ENCODE measurements at places on chromosomes 1 and 21.

DNA sequence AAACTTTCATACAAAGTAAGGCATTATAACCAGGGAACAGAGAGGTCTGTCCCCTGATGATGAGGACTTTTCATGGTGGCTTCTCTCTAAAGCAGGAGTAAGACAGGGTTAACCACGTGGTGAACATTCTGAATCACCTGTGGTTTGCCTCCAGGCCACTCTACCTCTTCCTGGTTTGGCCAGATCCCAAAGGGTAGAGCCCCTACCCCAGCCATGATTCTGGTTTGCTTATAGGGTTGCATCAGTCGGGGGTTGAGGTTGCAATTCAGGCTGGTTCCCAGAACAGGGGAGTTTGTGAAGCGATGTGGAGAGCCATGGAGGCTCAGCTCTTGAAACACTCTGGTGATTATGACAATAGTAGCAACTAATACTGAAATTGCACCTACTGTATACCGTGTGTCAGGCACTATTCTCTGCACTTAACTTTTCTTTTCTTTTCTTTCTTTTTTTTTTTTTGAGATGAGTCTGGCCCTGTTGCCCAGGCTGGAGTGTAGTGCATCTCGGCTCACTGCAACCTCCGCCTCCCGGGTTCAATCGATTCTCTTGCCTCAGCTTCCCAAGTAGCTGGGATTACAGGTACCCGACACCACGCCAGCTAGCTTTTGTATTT lies 8.3 kb downstream of the CNR2 start:
- DNase-seq: no peak

- DNase-seq: no peak
Observed at GRCh38 chr1:200542162-200542561, 78.4 kb downstream of the KIF14 start.

- DNase-seq: no peak
Observed at GRCh38 chr1:48920851-48921250, 144.2 kb upstream of the BEND5 start.

GRCh38 chr1:233055879-233056641 lies 105.6 kb downstream of the NTPCR start:
- DNase-seq: no peak

- DNase-seq: no peak
Observed at GRCh38 chr1:10948463-10948775, 64.0 kb upstream of the TARDBP start.

DNA sequence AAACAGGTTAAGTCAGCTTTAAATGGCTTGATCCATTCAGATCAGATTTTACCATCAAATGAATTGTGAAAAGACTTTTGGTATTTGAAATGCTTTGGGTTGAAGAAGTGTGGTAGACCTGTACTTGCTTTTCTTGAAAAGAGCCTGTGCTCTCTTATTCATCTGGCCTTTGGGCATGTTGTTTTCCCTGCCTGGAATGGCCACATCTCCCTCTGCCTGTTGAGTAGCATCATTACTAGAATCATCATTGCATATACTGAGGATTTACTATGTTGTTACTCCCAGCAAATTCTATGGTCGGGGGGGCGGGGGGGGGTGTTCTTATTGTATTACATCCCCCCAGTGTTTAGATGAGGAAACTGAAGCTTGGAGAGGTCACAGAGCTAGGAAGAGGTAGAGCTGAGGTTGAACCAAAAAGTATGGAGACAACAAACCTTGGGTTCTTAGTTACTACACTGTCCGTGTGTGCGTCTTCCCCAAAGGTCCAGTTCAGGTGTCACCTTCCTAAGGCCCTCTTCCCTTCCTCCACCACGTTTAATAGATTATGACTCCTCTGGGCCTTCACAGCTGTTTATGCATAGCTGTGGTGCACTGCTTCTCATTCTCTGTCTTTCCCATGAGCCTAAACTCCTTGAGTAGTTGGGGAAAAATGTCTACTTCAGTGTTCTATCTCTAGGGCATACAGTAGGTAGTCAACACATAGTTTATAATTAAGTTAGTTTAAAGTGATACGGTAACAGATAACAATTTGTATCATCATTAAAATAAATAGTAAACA lies 246.4 kb upstream of the HOOK1 start:
- DNase-seq: no peak

DNA sequence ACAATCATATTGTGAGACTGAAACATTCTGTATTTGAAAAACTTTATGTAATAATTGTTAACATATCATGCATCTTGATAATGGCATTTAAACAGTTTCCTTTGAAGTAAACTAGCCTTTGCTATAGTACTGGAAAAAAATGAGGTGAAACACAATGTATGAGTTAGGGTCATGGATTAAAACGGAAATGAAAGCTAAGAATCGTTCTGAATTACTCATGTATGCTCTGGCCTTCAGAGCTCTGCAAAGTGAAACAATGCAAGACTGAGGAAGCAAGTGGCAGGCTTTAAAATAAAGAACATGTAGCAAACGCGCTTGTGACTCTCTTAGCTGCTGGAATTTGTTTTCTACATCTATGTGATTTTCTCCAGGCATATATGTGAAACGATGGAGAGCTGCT lies 317.1 kb downstream of the DPYD start:
- no peak for DNase-seq

DNA sequence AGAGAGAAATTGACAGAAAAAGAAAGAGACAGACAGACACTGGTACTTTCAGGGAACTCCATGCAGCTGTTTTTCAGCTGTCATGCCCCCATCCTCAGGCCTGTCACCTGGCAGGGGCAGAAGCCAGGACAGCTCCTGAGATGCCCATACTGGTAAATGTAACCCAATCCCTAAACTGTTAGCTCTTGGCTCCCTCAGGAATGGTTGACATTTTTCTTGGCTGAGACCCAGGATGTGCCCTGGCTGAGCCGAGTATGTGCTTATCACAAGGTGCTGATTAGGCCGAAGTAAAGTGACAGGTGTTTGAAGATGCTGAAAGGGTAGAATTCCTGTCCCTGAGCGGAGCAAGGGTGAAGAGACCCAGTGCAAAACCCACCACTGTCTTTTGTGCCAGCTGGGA lies 50.7 kb downstream of the PGM1 start:
- no peak for DNase-seq

DNA sequence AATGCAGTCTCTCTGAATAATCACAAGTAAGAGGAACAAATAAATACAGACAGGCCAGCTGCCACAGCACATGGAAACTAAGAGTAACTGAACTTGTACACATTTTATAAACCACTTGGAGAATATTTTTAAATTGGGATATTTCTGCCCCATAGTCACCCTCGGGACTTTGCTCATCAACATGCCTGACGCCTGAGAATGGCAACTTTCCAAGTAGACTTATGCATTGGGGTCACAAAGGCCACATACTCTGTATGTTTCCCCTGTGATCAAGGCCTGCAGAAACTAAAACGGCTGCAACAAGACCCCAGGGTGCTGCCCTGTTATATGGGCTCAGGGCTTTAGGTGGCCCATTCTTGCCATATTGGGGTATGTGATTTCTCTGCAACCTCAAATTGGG lies 38.3 kb upstream of the GJA5 start:
- no peak for DNase-seq

GRCh38 chr1:209803568-209803967 lies 2.4 kb downstream of the IRF6 start:
- DNase-seq: no peak

GRCh38 chr1:235821361-235821981 lies 45.2 kb downstream of the LYST start:
- no peak for DNase-seq

GRCh38 chr1:154425172-154425571 lies 20.0 kb downstream of the IL6R start:
- no peak for DNase-seq

DNA sequence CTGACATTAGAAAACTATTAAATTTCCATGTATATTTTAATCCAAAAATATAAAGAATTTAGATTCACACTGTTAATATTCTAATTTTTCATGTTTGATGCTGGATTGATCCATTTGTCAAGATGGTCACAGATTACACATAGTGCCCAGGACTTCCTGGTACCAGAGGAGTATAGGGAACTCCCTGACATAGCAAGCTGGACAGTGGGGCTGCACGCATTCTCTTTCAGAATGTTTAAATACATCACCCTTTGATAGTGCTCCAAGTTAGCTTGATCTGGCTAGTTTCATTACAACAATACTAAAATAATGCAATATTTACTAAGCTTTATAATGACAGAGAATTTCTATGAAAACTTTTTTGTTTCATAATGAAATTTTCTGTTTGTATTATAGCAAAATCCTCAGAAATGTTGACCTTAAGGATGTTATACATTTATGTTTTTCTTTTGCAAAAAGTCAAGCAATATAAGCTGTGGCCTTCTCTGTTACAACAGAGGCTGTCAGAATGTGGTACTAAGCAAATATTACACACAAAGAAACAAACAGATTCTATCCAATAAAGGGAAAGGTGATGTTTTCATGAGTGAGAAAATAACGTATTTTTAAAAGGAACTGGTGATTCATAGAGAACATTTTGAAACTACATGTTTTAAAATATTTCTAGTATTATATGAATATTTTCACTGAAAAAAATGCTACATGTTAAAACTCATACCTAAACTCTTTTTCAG lies 84.7 kb downstream of the SLC35F3 start:
- no peak for DNase-seq

GRCh38 chr1:58592522-58593134 lies 15.6 kb upstream of the TACSTD2 start:
- DNase-seq: no peak

DNA sequence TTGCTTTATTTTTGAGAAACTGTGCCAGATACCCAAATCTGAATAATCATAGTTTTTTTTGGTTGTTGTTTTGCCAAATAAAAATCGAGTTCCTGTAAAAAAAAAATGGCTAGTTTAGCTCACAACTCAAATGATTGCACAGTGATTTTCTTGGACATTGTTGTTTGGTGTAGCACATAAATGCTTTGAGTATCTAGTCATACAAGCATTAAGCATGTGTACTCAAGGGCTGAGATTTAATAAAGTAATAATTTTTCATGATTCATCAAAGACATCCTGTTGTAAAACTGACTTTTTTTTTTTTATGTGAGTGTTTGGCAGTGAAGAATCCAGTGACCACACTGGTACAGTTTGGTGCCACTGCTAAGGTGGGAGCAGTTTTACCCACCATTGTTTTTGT lies 18.8 kb downstream of the ITSN1 start:
- DNase-seq: no peak

DNA sequence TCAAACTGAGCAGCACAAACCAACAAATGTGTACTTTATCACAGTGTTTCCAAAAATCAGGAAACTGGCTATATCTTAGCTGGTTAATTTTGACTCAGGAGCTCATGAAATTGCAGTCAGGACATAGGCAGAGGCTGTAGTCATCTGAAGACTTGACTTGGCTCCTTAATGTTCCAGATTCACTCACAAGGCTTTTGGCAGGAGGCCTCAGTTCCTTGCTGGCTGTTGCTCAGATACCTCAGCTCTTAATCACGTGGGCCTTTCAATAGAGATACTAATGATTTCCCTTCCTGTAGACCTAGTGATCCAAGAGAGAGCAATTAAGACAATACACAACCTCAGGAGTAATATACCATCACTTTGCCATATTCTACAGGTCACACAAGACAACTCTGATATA lies 537.7 kb downstream of the BRINP3 start:
- no peak for DNase-seq

GRCh38 chr1:109433322-109433721 lies 7.1 kb upstream of the PSMA5 start:
- DNase-seq: no peak

- no peak for DNase-seq
Observed at GRCh38 chr21:44943686-44944550, 4.1 kb downstream of the SLX9 start.

DNA sequence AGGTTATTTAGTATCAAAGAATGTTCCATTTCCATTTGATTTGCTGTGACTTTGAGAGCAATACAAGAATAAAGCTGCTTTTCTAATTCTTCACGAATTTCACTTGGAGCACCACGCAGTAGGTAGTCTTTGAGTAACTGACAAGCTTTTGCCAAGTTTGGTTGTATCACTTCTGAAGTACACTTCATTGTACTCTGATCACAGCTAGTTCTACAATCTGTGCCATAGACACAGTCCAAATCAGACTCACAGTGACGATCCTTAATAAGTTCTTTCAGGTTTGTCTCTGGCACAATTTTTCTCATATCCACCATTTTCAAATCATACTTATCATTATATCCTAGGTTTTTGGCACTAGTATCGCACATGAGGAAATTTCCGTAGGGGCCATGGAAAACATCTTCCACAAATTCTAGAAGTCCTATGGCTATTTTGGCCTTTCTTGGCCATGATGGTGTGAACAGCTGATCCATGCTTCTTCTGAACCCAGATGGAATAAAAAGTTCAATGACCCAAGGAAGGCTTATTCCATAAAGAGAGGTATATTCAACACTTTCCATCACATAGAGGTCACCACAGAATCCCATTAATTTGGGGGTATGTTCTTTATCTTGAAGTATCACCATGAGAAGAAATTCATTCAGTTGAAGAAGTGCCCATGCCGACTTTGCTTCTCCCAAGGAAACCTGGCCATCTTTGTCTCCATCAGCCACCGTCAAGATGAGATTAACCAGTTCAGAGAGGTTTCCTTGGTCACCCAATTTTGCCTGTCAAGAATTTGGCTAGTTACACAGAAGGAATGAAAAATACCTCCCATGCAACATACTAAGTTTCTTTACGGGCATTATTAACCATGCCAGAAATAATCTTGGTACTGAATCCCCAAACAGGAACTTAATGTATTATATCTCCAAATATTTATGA lies 11.9 kb downstream of the RPL5 start:
- DNase-seq: no peak

- no peak for DNase-seq
Observed at GRCh38 chr1:86169625-86170024, 13.1 kb upstream of the COL24A1 start.

DNA sequence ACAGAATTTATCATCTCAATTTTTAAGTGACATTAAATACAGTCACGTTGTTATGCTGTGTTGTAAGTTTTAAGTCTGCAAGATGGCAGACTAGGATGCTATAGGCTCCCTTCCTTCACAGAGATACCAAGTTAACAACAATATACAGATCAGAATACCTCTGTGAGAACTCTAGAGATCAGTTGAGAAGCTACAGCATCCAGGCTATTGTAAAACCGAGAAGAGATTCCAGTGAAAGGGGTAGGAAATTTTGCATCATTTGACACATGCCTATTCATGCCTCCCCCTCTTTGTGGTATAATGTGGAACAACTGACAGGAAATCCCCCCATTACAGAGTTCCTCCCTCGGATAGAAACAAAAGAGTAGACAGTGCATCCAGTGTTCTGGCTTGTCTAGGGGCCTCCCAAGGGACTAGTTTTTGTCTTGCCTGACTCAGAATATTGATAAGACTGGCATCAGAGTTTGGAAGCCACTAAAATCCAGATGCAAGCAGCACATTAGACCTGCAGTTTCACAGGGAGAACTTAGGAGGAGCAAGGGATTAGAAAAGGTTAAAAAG lies 80.6 kb downstream of the LBR start:
- no peak for DNase-seq
